ENCODE measurements at places on chromosomes 1 and 21.

GRCh38 chr1:110390692-110391245, at the start of gene SLC16A4:
SLC16A4 (minus strand) TSS chr1:110391026; CDS start chr1:110389323, 1,703 bp downstream.
- no peak for DNase-seq

DNA sequence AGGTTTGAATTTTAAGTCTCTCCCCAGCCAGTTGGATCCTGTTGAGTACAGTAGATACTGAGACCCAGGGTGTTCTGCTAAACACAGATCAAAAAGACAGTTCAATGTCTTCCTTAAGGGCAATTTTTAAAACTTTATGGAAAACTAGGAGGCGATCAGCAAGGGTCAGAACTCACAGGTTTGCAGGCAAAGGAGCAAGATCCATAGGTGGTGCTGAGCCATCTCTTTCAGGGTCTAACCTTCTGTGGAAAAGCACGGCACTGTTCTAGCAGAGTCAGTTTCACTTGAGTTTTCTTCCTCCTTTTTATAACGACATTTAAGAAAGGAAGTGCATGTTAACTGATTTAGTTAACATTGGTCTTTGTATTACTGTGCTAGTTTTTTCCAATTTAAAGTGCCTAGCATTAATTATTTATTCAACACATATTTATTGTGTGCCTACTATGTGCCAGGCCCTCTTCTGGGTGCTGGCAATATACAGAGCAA, at the start of gene CD84:
CD84 (minus strand) TSS at position 281 of the 486 bp plus-strand sequence; CDS start at position 222, 59 bp downstream.
- peak; percentile 58 for DNase-seq

DNA sequence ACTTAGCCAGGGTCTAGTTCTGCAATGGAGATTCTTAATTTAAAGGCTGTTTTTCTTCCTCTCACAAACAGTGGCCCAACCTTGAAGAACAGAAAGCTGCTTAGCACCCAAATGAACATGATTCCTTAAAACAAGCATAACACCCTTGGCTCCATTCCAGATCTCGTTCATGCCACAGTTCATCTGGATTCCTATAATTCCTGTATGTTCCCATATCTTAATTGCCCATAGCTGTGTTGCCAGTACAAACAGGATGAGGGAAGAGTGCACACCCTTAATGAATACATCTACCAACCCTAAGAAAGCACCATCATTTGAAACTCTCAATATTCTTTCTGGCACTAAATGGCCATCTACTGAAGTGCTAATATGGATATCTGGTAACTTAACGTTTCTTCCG, 45.5 kb downstream of the TGFB2 start:
- no peak for DNase-seq

DNA sequence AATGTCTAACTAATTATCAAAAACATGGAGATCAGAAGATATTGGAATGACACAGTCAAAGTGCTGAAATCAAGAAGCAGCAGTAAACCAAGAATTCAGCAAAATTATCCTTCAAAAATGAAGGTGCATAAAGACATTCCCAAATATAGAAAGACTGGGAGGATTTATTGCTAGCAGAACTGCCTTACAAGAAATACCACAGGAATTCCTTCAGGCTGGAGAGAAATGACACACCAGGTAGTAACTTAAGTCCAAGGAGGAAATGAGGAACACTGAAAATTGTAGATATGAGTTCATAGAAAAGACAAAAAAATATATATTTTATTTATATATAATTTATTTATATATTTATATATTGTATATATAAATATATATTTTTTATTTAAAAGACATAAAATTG, 217.2 kb downstream of the RPS6KC1 start:
- DNase-seq, result no peak

DNA sequence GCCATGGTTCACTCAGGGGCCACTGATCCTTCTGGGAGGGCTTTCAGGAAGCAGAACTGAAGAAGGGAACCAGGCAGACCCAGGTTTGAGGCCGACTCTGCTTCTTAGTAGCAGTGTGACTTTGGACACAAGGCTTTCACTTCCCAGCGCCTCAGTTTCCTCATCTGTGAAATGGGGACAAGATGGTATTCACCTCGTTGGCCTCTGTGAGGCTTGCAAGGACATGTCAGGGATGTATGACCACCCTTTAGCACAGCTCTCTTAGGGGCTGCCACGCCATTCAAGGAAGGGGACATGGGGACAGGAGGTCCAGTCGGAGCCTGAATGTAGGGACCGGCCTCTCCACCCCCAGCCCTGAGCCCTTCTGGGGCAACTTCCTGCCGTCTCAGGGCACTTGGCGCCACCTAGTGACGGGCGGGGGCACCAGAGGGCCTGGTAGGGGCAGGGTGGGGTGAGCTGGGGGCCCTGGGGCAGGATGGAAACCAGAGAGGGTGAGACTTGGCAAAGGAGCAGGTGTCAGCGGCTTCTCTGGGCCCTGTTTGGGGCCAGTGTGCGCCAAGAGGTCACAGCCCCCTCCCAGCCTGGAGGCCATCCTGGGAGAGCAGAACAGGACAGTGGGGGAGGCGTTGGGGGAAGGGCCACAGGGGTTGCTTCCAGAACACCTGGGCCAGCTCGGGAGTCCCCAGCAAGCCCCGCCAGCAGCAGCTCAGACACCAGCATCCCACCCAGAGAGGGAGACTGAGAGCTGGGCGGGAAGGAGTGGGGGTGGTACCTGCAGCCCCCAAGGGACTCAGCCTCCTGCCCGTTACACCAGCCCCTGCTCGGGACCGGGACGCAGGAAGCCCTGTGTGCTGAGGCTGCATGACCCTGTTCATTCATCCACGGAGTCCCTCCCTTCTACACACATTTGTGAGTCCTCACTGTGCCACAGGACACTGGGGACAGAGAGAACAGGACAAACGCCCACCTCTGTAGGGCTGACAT, 102.5 kb upstream of the TARDBP start:
- peak; percentile 59 for DNase-seq
